GM23338 (cell line): ENCODE measurements at places on chromosomes 2 and 18. TPM values are rescaled to one million over a fixed set of nuclear protein-coding genes. Genes with fewer than 3 reads are reported as not detected.

- peaks cover 8% of the 10 kb centered on the region for H3K4me1 ChIP-seq
- no peak overlapping the region for H3K4me3 ChIP-seq
- no peaks in the 10 kb centered on the region for H3K36me3 ChIP-seq
- no peak for DNase-seq
- no peak overlapping the region for H3K27ac ChIP-seq
- no peaks in the 10 kb centered on the region for H3K27me3 ChIP-seq
These were observed 4.2 kb downstream of the CHCHD5 start for GRCh38 chr2:112588611-112589045.

- H3K27ac ChIP-seq: peak overlapping the region; percentile 64
- no peaks in the 10 kb centered on the region for H3K36me3 ChIP-seq
- H3K4me1 ChIP-seq: 0 out of 2 replicates have a peak, but pooled peaks cover 7% of the 10 kb centered on the region
- DNase-seq: peak; percentile 54
- no peak overlapping the region for H3K4me3 ChIP-seq
- no peaks in the 10 kb centered on the region for H3K27me3 ChIP-seq
These were observed 64.9 kb downstream of the EML4 start for GRCh38 chr2:42233976-42234441.

DNA sequence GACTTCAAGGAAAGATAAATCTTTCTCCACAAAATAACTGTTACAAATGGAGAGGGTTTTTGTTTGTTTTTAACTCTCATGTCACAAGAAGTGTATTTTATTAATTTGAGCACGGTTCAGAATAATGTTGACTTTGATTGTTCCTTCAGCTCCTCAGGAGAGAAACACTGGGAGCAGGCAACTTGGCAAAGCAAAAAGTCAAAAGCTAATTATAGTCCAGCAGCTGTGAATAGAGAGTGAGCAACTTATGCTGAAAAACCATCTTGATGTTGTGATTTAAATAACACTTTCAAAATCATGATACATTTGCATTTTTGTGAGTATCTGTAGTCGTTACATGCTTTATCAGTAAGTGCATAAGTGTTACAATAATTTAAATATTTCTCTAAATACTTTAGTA, 37.5 kb upstream of the TTN start:
- H3K4me1 ChIP-seq: peaks cover 36% of the 10 kb centered on the region
- H3K27me3 ChIP-seq: no peaks in the 10 kb centered on the region
- 0 out of 2 replicates have a peak overlapping the region, but pooled peaks have one; percentile 71 for H3K27ac ChIP-seq
- no peaks in the 10 kb centered on the region for H3K36me3 ChIP-seq
- H3K4me3 ChIP-seq: no peak overlapping the region

GRCh38 chr2:211564441-211564840, 974.2 kb downstream of the ERBB4 start:
- H3K27me3 ChIP-seq: no peaks in the 10 kb centered on the region
- no peak overlapping the region for H3K27ac ChIP-seq
- no peaks in the 10 kb centered on the region for H3K4me1 ChIP-seq

GRCh38 chr2:163552758-163553157, 183.1 kb downstream of the FIGN start:
- no peak for DNase-seq
- H3K4me1 ChIP-seq: no peaks in the 10 kb centered on the region
- no peaks in the 10 kb centered on the region for H3K36me3 ChIP-seq

DNA sequence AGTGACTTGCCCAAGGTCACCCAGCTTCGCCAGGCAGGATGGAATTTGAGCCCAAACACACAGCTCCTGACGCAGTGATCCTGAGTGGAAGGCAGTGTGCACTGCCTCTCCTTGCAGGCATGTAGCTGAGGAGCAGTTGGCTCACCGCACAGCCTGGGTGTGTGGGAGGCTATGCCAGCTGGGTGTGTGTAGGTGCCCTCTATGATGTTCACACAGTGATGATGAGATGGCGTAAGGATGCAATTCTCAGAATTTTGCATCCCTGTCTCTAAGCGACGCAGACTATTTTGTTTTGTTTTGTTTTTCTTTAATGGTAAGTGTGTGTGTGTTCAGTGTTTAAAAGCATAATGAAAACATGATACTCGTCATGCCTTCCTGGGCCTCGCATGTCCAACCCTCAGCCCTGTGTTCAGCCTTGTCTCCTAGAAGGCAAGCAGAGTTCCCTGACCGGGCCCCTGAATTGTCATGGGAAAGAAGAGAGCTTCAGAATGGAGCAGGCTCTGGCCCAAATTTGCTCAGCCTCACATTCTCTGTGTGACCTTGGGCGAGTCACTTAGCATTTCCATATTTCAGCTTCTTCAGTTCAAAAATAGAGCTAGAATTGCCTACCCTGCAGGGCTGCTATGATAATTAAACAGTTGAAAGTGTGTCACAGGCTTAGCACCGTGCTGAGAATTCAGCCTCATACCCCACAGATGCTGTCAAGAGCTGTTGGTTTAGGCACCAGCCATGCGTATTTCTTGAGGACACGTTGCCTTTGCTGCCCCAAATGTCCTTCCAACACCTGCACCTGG, 603.6 kb upstream of the RAB6C start:
- no peak overlapping the region for H3K27ac ChIP-seq
- H3K4me3 ChIP-seq: no peak overlapping the region
- no peaks in the 10 kb centered on the region for H3K4me1 ChIP-seq
- H3K27me3 ChIP-seq: no peaks in the 10 kb centered on the region

- H3K36me3 ChIP-seq: no peaks in the 10 kb centered on the region
- H3K4me3 ChIP-seq: no peak overlapping the region
- no peak for DNase-seq
- H3K27ac ChIP-seq: no peak overlapping the region
These were observed 49.1 kb downstream of the NHEJ1 start for GRCh38 chr2:219111375-219112061.

DNA sequence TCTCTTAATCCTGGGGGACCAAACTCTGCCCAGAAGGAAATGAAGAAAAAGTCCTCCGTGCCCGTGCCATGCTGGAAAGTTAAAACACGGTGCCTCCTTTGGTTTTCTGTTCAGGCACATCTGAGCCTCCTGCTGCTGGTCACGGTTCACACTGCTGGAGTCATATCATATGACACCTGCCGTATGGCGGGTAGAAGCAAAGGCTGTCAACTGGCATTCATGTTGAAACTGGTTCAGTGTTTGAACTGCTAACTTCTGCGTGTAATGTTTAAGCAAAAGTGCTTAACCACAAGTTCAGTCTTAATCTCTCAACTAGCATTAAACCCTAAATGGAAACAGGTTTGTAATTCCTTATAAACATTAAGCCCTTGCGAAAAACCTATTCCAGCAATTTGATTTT, 3.1 kb downstream of the STK39 start:
- DNase-seq: no peak
- H3K4me3 ChIP-seq: no peak overlapping the region
- H3K27me3 ChIP-seq: peaks cover 8% of the 10 kb centered on the region; the same call in 1 of the 2 replicates
- no peak overlapping the region for H3K27ac ChIP-seq
- no peaks in the 10 kb centered on the region for H3K36me3 ChIP-seq
- peaks cover 57% of the 10 kb centered on the region for H3K4me1 ChIP-seq

DNA sequence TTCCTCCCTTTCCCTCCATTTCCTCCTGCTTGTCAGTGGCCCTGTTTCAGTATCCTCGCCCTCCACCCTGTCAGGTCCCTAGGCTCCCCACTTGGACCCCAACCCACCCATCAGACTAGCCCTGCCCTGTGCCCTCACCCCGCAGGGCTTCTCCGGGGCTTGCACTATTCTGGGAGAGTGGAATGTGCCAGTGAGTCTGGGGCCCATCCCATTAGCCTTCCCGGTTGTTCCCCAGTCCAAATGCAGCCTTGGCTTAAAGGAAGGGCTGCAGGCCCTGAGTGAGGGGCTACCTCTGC, 45.5 kb downstream of the MYO7B start:
- no peak overlapping the region for H3K27ac ChIP-seq
- H3K4me3 ChIP-seq: no peak overlapping the region
- no peaks in the 10 kb centered on the region for H3K36me3 ChIP-seq

GRCh38 chr2:130884013-130884412, 47.3 kb downstream of the ARHGEF4 start:
- H3K27me3 ChIP-seq: no peaks in the 10 kb centered on the region
- H3K4me3 ChIP-seq: no peak overlapping the region
- no peaks in the 10 kb centered on the region for H3K36me3 ChIP-seq
- DNase-seq: no peak
- no peaks in the 10 kb centered on the region for H3K4me1 ChIP-seq

DNA sequence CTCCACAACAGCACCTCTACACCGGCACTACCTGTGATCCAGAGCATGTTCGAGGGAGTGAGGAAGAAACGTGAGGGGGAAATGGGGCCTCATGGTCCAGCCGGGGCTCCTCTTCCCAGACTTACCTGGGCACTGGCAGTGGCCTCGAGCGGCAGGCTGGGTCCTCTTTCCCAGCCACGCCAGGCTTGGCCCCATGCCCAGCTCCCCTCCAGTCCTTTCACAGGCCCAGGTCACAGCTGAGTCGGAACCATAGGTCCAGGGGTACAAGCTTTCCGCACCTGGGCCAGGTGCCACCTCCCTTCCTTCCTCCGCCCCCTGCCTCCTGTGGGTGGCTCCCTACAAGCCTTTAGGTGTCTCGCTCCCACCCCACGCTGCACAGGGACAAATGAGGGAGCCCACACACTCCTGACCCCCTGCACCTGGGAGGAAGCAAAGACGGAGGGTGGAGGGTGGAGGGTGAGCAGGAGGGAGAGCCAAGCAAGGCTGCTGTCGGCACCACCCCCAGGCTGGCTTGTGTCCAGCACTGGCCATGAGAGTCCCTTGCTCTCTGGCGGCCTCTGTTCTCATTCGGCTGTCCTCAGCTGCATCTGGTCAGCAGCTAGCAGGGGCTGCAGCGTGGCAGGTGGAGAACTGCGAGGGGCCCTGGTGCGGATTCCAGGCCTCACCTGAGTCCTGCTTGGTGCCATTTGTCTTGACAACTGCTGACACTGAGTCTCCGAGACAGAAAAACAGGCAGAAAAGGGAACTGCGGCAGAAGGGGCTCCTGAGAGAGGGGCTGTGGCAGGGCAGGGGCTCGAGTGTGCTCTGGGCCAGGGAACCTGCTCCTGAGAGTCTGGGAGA, 26.8 kb downstream of the ADRA2B start:
- no peaks in the 10 kb centered on the region for H3K36me3 ChIP-seq
- no peak overlapping the region for H3K27ac ChIP-seq
- no peak for DNase-seq
- no peaks in the 10 kb centered on the region for H3K27me3 ChIP-seq
- H3K4me1 ChIP-seq: peaks cover 7% of the 10 kb centered on the region; the same call in 1 of the 2 replicates

DNA sequence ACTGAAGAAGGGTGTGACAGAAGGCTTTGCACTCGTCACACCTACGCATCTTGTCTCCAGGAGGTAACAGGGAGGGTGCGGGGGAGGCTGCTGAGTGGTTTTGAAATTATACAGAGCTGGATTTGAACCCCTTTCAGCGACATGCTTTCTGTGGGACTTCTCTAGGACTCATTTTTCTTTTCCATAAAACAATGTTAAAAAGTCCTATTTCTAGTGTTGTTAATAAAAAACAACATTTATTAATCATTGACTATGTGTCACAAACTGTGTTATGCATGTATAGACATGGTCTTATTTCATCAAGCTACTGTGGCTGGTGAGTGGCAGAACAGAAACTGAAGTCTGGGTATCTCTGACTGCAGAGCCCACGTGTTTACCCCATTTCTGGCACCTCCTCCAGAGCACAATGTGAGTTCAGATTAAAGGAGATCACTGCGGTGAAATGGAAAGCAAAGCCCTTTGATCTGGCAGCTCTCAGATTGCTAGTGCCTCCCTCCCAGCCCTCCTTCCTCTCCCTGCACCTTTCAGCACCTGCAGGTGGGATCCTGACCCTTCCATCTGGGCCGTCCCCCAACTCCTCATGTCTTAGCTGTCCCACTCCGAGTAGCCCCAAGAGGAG, 315.5 kb upstream of the MYT1L start:
- H3K36me3 ChIP-seq: no peaks in the 10 kb centered on the region
- H3K4me1 ChIP-seq: no peaks in the 10 kb centered on the region
- no peaks in the 10 kb centered on the region for H3K27me3 ChIP-seq
- H3K4me3 ChIP-seq: no peak overlapping the region
- DNase-seq: no peak

- no peak overlapping the region for H3K4me3 ChIP-seq
- H3K4me1 ChIP-seq: no peaks in the 10 kb centered on the region
- no peak overlapping the region for H3K27ac ChIP-seq
- no peaks in the 10 kb centered on the region for H3K27me3 ChIP-seq
- no peak for DNase-seq
- H3K36me3 ChIP-seq: no peaks in the 10 kb centered on the region
These were observed 28.8 kb upstream of the TMEM18 start for GRCh38 chr2:705971-706511.

DNA sequence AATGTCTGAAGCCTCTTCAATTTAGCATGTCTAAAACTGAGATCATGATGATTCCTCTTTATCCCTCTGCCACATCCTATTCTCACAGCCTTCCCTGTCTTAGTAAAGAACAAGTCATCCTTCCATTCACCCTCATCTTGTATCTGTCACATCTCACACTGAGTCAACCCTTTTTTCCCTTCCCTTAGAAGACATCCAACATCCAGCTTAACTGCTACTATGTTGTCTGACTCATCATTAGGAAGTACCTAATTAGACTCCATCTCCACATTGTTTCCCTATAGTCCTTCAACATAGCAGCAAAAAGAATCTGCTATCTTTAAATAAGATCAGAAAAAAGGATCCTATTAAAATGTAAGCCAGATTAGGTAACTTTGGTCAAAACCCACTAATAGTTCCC, 85.2 kb upstream of the GRB14 start:
- no peak for DNase-seq
- no peaks in the 10 kb centered on the region for H3K36me3 ChIP-seq

- H3K4me1 ChIP-seq: no peaks in the 10 kb centered on the region
- no peaks in the 10 kb centered on the region for H3K36me3 ChIP-seq
- no peak for DNase-seq
- peaks cover 6% of the 10 kb centered on the region for H3K27me3 ChIP-seq
- no peak overlapping the region for H3K27ac ChIP-seq
These were observed 30.3 kb downstream of the TNS1 start for GRCh38 chr2:217972490-217972889.

GRCh38 chr2:20966061-20966595, 77.7 kb downstream of the APOB start:
- no peaks in the 10 kb centered on the region for H3K27me3 ChIP-seq
- no peak overlapping the region for H3K27ac ChIP-seq
- DNase-seq: no peak
- no peak overlapping the region for H3K4me3 ChIP-seq
- H3K4me1 ChIP-seq: no peaks in the 10 kb centered on the region

DNA sequence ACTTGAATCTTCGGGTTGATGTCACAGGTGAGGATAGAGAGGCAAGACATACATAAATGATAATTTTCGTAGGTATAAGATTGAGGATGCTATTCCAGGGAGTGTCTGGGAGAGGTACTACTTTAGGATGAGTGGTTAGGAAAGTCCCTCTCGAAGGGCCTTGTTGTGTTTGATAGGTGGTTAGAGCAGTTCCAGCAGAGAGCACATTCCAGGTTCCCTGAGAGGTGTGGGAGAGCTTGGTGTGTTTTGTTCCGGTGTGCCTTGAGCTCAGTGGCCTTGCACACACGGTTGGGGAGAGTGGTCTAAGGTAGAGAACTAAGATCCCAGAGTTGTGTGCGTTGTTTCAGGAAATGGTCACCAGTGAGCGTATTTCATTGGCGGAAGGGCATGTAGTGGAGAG, 191.4 kb downstream of the ZNF407 start:
- H3K4me1 ChIP-seq: no peaks in the 10 kb centered on the region
- no peak overlapping the region for H3K27ac ChIP-seq
- no peaks in the 10 kb centered on the region for H3K27me3 ChIP-seq
- DNase-seq: no peak
- H3K36me3 ChIP-seq: no peaks in the 10 kb centered on the region

- no peak overlapping the region for H3K27ac ChIP-seq
- H3K36me3 ChIP-seq: no peaks in the 10 kb centered on the region
- H3K27me3 ChIP-seq: no peaks in the 10 kb centered on the region
- DNase-seq: no peak
- H3K4me1 ChIP-seq: peaks cover 34% of the 10 kb centered on the region
These were observed 187.9 kb downstream of the NEDD4L start for GRCh38 chr18:58231930-58232329.

The CCDC102B gene
- 0.16 and 1.3 TPM in 2 replicates for total RNA-seq

The TGFA gene
- 2.6 and 6.5 TPM in 2 replicates for total RNA-seq

The HOXD3 gene
- not detected in 2 replicates for total RNA-seq

The GRB14 gene
- 11.3 and 16.0 TPM in 2 replicates for total RNA-seq

The CAPN14 gene
- 0.54 TPM in 1 of 2 replicates, not detected in the other for total RNA-seq
